WTC11 (cell line): ENCODE measurements at places on chromosomes 11 and 22. TPM values are rescaled to one million over a fixed set of nuclear protein-coding genes. Genes with fewer than 3 reads are reported as not detected.
A peak's percentile ranks its signal among the peaks of the same experiment; 100 is the strongest.

DNA sequence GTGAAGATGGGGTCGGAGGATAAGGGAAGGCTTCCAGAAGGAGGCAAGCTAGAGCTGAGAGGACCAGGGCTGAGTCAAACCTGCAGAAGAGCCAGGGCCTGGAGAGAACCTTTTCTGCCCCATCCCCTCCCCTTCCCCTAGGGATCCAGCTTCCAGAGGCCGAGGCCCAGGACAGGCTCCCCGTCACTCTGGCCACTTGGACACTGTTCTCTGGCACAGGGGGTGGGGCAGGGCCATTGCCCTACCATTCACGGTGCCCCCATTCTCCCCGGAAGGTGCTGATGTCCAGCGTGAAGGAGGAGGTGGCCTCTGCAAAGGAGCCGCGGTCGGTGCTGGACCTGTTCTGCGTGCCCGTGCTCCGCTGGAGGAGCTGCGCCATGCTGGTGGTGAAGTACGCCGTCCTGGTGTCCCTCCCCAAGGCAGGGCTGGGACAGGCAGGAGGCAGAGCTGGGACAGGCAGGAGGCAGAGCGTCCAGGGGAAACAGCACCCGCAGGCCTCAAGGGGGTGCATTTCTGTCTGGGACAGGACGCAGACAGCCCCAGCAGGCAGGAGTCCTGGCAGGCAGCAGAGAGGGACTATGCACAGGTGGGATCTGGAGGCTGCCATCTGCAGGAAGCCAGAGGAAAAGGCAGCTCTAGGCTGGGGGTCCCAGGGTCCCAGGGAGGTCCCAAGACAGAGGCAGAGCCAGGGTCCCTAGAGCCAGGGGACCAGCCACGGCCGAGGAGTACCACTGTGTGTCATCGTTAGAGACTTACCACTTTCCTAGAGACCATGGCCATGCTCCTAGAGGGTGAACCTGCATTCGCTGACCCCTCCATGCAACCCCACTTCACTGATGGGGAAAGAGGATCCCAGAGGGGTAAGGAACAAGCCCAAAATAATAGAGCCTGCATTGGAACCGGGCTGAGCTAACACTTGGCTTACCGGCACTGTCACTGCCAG is 25.8 kb upstream of the SLC22A12 start:
- peak; percentile 78 for DNase-seq
- H3K4me1 ChIP-seq, result peaks cover 35% of the 10 kb centered on the region
- no peaks in the 10 kb centered on the region for H3K36me3 ChIP-seq
- H3K4me3 ChIP-seq, result peak overlapping the region; percentile 64; the same call in 1 of the 2 replicates

Gene BIK
- 3.0 to 3.9 TPM (median 3.2 TPM) in 3 replicates for total RNA-seq

DNA sequence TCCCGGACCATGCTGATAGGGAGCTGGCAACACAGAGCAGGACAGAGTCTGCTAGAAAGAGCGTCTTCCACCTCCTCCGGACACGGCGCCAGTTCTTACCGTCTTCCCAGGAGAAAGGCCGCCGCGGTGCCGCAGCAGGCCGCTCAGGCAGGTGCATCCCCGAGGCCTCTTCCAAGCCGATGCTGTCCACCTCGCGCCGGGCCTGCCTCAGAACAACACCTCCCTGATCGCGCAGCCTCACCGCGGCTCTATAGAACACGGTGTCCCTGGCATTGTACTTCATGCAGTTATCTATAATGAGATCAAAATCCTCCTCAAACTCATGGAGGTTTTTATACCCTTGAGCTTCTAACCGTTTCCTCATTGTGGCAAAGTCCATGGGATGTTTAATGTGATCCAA is 30.0 kb downstream of the BRD1 start:
- peaks cover 53% of the 10 kb centered on the region for H3K36me3 ChIP-seq
- no peaks in the 10 kb centered on the region for H3K27me3 ChIP-seq
- no peak for DNase-seq

- H3K36me3 ChIP-seq, result no peaks in the 10 kb centered on the region
- no peaks in the 10 kb centered on the region; the same call in 1 of the 2 replicates for H3K4me1 ChIP-seq
- DNase-seq, result peak; percentile 66
Measured at GRCh38 chr11:18650859-18651557, 16.9 kb upstream of the SPTY2D1 start.

DNA sequence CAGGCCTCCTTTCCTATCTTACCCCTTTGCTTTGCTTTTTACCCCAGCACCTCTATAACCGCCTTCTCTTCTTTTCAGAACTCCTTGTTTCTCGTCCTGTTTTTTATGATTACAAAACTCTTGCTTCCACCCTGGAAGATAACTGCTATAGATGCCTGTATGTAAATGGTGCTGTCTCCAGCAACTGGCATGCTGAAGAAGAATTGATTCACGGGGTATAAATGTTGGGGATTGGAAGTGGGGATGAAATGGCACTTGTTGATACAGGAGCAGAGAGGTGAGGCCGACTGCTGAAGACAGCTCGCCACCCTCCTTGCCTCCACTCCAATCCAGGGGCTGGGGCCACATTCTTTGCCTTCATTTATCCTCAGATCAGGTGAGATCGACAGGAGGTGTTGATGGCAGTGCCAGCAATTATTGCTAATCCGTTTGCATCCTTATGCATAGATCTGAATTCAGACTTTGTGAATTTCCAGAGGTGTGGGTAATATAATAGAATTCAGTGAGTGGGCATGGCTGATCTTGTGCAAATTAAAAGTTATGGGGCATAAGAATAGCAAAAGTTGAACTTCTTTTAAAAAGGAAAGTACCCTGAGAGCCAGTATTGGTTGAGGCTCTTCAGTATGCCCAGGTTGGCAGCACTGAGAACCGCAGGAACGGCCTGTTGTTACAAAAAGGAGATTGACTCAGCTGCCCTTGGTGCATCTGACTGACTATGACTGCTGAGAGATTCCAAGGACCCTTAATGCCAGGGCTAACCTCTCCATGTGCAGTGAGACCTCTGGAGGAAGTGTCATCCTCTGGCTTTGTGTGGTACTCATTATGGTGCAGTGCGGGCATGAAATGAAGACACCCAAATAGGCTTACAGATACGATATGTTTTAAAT is 5.3 kb downstream of the NEAT1 start:
- no peak for DNase-seq
- H3K36me3 ChIP-seq, result no peaks in the 10 kb centered on the region
- no peaks in the 10 kb centered on the region for H3K27me3 ChIP-seq
- peak overlapping the region; percentile 26; the same call in 1 of the 2 replicates for H3K4me3 ChIP-seq
- H3K27ac ChIP-seq, result peak overlapping the region; percentile 46
- peaks cover 75% of the 10 kb centered on the region for H3K4me1 ChIP-seq

Gene OR51E2
- total RNA-seq, result not detected in 3 replicates

GRCh38 chr11:132838627-132839026 is 693.7 kb downstream of the OPCML start:
- no peak overlapping the region for H3K27ac ChIP-seq
- H3K27me3 ChIP-seq, result no peaks in the 10 kb centered on the region
- no peaks in the 10 kb centered on the region for H3K36me3 ChIP-seq
- H3K4me3 ChIP-seq, result no peak overlapping the region
- H3K4me1 ChIP-seq, result peaks cover 37% of the 10 kb centered on the region

Gene MAPK8IP2
- total RNA-seq, result 1.8 to 4.9 TPM (median 1.9 TPM) in 3 replicates

- no peak overlapping the region for H3K4me3 ChIP-seq
- no peak overlapping the region for H3K27ac ChIP-seq
- no peaks in the 10 kb centered on the region for H3K36me3 ChIP-seq
- peaks cover 6% of the 10 kb centered on the region for H3K4me1 ChIP-seq
- DNase-seq, result no peak
- no peaks in the 10 kb centered on the region; the same call in 1 of the 2 replicates for H3K27me3 ChIP-seq
Measured at GRCh38 chr11:17413414-17414316, 25.2 kb upstream of the KCNJ11 start.

DNA sequence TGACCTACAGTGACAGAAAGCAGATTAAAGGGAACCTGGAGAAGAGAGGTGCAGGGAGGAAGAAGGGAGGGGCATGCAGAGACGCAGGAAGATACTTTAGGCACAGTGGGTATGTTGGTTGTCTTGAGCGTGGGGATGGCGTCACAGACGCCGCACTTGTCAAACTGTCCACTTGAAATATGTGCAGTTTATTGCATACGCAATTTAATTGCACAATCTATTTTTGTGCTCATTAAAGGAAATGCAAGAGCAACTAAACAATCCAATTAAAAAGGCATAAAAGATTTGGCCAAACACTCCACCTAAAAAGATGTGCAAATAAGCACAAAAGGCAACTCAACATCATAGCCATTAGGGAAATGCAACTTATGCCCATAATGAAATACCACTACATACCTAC is 16.8 kb downstream of the GNB1L start:
- H3K27me3 ChIP-seq, result no peaks in the 10 kb centered on the region
- no peak overlapping the region for H3K4me3 ChIP-seq
- H3K36me3 ChIP-seq, result no peaks in the 10 kb centered on the region
- no peaks in the 10 kb centered on the region for H3K4me1 ChIP-seq
- no peak for DNase-seq

DNA sequence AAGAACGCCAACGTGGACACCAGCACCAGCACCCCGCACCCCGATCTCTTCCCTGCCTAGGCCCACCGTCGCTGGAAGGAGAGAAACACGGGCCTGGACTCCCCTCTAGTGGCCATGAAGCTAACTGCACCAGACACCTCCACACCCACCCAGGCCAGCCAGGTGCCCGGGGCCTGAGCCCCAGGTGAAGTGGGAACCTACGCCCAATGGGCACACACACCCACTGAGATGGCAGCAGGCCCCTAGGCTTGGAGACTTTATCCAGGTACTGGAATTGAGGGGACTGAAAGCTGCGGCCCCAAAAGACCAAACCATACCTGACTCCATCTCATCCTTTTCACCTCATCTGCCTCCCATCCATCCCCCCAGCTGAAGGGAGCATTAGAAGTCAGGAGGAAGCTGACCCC is 81.0 kb downstream of the BUD13 start:
- H3K27me3 ChIP-seq, result no peaks in the 10 kb centered on the region
- H3K4me3 ChIP-seq, result no peak overlapping the region
- H3K36me3 ChIP-seq, result no peaks in the 10 kb centered on the region
- H3K27ac ChIP-seq, result no peak overlapping the region
- DNase-seq, result peak; percentile 85

- H3K4me1 ChIP-seq, result peaks cover 11% of the 10 kb centered on the region
- H3K27me3 ChIP-seq, result no peaks in the 10 kb centered on the region
- no peaks in the 10 kb centered on the region for H3K36me3 ChIP-seq
- H3K27ac ChIP-seq, result no peak overlapping the region
- no peak for DNase-seq
- no peak overlapping the region for H3K4me3 ChIP-seq
Measured at GRCh38 chr22:39263626-39264348, 19.0 kb upstream of the PDGFB start.

DNA sequence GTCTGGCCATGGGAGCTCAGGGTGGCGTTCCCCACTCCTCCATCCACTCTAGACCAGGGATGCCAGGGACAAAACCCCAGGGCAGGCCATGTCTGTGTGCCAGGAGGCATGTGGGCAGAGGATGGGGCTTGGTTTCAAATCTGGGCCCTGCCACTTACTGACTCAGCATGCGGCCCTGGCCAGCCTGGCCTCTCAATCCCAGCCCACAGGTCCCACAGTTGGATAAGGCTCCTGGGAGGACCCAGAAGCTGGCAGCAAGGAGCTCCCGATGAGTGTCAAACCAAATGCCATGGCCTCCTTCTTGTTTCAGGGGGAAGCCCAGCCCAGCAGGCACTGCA is 1290.4 kb downstream of the BRD1 start:
- H3K27ac ChIP-seq, result no peak overlapping the region
- H3K36me3 ChIP-seq, result no peaks in the 10 kb centered on the region
- H3K4me3 ChIP-seq, result no peak overlapping the region
- H3K27me3 ChIP-seq, result no peaks in the 10 kb centered on the region
- no peak for DNase-seq

Gene DBX1
- 0.14 to 0.24 TPM (median 0.14 TPM) in 3 replicates for total RNA-seq

Gene VWCE
- total RNA-seq, result 13.8 to 21.9 TPM (median 17.4 TPM) in 3 replicates

GRCh38 chr22:40153192-40153591 is 24.5 kb upstream of the TNRC6B start:
- H3K36me3 ChIP-seq, result no peaks in the 10 kb centered on the region; the same call in 1 of the 2 replicates
- peaks cover 17% of the 10 kb centered on the region for H3K4me1 ChIP-seq
- DNase-seq, result no peak
- no peaks in the 10 kb centered on the region for H3K27me3 ChIP-seq

DNA sequence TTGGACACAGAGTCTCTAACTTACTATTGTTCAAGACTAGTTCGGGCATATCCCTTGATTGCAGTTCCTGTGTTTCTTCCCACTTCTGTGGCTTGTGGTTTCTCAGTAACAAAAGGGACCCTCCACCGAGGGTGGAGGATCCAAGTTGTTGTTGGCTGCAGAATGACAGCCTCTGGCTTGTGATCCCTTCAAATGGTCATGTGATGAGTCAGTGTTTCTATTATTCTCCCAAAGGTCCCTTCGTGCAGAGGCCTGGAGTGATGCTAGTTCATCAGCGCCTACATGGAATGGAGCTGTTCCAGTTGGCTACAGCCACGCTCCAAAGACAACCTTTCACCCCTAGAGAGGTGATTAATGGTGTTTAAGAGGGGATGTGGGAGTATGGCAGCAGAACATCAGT is 2.6 kb upstream of the VWCE start:
- peaks cover 12% of the 10 kb centered on the region for H3K27me3 ChIP-seq
- H3K36me3 ChIP-seq, result peaks cover 45% of the 10 kb centered on the region
- H3K27ac ChIP-seq, result peak overlapping the region; percentile 84

Gene HOATZ
- total RNA-seq, result not detected in 3 replicates

DNA sequence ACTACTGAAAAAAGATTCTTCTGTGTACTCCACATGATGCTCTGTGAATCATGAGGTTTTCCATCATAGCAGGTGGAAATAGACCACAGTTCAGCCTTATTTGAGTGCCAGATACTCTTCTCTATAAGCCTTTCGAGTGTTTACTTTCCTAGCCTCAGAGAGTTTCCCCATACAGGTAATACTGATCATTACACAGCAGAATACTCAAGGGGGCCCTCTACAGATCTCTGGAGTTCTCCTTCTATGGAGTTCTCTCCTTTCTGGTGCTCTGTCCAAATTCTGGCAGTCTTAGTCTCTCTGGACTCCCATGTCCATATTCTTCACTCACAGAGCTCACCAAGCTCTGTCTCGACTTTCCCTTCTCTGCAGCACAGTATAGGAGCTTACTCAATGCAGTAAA is 175.7 kb upstream of the CARD18 start:
- no peaks in the 10 kb centered on the region for H3K27me3 ChIP-seq
- no peaks in the 10 kb centered on the region for H3K4me1 ChIP-seq
- no peak overlapping the region for H3K27ac ChIP-seq
- DNase-seq, result no peak
- H3K36me3 ChIP-seq, result no peaks in the 10 kb centered on the region

DNA sequence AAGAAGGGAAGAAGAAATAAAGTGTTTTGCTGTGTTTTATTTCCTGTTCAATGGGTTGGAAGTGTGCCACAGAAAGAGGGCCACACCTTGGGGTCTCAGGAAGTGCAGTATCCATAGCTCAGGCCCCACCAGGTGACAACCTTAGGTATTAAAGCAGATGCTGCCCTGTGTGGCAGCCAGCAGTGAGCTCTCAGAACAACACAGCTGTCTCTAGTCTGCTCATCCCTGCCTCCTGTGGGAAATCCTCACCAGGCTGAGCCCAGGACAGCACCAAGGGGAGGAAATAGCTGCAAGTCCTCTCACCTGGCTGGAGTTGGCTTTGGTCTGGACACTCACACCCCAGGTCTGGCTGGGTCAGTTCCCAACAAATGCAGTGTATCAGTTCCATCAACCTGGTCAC is 25.1 kb downstream of the ARL14EP start:
- no peaks in the 10 kb centered on the region for H3K36me3 ChIP-seq
- no peaks in the 10 kb centered on the region for H3K27me3 ChIP-seq
- peak; percentile 13 for DNase-seq
- H3K4me1 ChIP-seq, result peaks cover 9% of the 10 kb centered on the region
- H3K4me3 ChIP-seq, result no peak overlapping the region
- no peak overlapping the region for H3K27ac ChIP-seq

GRCh38 chr11:43833657-43834073 is 47.0 kb upstream of the ALKBH3 start:
- H3K4me1 ChIP-seq, result no peaks in the 10 kb centered on the region
- no peaks in the 10 kb centered on the region for H3K27me3 ChIP-seq
- peaks cover 21% of the 10 kb centered on the region for H3K36me3 ChIP-seq
- no peak overlapping the region for H3K27ac ChIP-seq

Gene PYGM
- total RNA-seq, result 6.6 to 8.7 TPM (median 8.2 TPM) in 3 replicates

GRCh38 chr11:32015427-32015826 is 75.4 kb upstream of the RCN1 start:
- no peak for DNase-seq
- no peaks in the 10 kb centered on the region; the same call in 1 of the 2 replicates for H3K27me3 ChIP-seq
- H3K36me3 ChIP-seq, result no peaks in the 10 kb centered on the region

Gene ZFTA
- 44.7 to 47.2 TPM (median 45.6 TPM) in 3 replicates for total RNA-seq
